Stimulated activated CD8-positive, alpha-beta memory T cell treated with anti-CD3 and anti-CD28 coated beads, Interleukin-7, amount 100 ng/mL, for 48 hours (primary cell): ENCODE measurements at places on chromosomes 6 and 20.

- no peak for DNase-seq
Observed at GRCh38 chr20:57613481-57613921, 6.7 kb downstream of the ZBP1 start.

DNA sequence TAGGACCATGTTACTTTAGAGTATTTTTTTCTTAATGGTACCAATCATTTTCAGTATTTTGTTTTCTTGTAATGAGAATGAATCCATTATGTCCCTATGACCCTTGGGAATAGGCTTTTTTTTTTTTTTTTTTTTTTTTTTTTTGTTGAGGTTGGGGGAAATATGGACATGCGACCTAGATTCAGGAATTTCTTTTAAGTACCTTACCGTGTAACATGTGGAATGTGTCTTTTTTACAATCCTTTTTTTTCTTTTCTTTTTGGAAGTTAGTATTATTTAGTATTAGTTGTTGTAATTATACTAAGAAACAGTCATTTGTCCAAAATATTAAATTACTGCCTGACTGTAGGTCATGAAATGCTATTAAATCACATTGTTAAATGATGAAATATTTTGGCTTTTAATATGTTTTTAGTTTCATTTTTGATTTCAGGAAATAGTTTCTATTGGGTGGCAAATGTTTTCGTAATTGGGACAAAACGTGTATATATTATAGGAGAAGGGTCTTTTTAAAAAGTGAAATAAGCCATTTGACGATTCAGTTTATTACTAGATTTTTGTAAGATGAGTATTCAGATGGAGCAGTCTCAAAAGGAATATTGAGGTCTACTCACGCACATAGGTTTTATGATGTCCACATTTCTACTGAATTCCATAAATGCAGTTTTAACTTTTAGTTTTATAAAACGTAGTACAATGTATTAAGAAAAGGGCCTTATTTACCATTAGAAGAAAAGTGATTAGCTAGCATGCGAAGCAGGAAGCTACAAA, 4.9 kb downstream of the ARID1B start:
- DNase-seq: no peak

GRCh38 chr6:112307707-112308106, 39.4 kb upstream of the RFPL4B start:
- DNase-seq: no peak

GRCh38 chr20:47785854-47786764, 828 bp upstream of the SULF2 start:
- no peak for DNase-seq

GRCh38 chr6:109298605-109299264, 83.5 kb downstream of the CD164 start:
- no peak for DNase-seq

- no peak for DNase-seq
Observed at GRCh38 chr6:124683507-124683906, 278.7 kb upstream of the RNF217 start.

DNA sequence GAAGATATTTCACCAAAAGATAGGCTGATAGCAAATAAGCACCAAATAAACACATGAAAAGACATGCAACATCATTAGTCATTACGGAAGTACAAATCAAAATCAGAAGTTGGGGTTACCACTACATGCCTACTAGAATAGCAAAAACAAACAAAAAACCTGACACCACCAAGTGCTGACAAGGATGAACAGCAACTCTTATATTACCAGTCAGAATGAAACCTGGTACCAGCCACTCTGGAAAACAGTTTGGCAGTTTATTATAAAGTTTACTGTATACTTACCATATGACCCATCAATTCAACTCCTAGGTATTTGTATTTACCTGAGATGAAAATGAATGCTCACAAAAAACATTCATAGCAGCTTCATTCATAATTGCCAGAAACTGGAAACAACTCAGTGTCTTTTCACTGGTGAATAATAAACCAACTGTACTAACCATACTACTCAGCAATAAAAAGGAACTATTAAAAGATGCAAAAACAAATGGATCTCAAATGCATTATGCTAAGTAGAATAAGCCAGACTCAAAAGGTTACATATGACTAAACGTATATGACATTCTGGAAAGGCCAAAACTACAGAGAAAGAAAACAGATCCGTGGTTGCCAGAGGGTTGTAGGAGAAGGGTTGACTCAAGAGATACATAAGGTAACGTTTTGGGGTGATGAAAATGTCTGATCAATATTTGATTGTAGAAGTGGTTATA, 33.0 kb downstream of the NUP153 start:
- no peak for DNase-seq

DNA sequence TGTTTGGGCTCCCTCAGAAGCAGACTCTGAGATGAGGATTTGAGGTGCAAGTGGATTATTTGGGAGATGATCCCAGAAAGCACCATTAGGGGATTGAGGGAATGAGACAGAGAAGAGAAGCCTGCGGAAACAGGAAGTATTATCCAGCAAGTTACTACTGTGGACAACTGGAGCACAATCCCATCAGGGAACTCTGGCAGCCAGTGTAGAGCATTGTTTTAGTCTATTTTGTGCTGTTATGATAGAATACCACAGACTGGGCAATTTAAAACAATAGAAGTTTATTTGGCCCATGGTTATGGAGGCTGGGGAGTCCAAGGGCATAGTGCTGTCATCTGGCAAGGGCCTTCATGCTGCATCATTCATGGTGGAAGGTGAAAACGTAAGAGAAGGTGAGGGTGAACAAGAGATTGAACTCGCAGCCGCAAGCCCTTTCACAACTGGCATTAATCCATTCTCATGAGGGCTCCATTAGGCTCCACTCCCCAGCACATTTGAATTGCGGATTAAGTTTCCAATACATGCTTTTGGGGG, 43.5 kb upstream of the SLC9A8 start:
- DNase-seq: no peak

DNA sequence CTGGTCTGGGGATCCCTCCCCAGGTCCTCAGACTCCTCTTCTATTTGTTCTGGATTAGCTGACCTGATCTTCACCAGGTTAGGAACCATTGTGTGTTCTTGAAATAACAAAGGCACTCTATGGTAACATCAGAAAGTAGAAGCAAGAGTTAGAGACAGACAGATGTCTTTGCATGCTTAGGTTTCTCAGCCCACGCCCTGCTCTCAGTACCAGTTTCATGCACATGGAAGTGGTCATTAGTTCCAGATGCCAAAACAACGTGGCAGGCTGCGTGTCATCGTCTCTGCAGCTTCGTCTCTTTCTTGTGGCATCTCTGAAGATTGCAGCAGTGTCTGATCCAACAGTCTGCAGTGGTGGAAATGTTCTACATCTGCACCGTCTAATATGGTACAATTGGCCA, 89.4 kb downstream of the PACRG start:
- DNase-seq: no peak

GRCh38 chr6:1310628-1311399, 1.1 kb upstream of the FOXQ1 start:
- no peak for DNase-seq

GRCh38 chr20:50346374-50347283, 156.0 kb downstream of the CEBPB start:
- no peak for DNase-seq

GRCh38 chr6:131754088-131754487, 43.3 kb upstream of the CTAGE9 start:
- DNase-seq: no peak

DNA sequence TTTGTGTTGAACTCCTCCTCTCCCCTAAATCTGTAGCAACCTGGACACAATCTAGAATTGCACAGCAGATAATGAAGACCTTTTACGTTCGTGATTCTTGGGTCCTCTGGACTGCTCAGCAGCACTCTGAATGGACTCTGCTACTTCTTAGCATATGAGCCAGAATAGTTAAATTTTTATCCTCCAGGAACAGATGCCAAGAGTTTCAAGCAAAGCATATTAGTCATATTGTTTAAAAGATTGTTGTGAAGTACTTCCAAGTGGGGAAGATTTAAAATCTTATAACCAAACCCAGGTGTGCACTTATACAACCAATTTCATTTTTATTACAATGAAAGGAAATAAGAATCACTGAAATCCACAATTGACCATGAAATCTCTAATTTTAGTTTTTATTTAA, 118.9 kb upstream of the EXOC2 start:
- no peak for DNase-seq

- no peak for DNase-seq
Observed at GRCh38 chr6:37005061-37005810, at the start of gene FGD2. FGD2 (plus strand) TSS chr6:37005655; CDS start chr6:37005818, 163 bp downstream.

GRCh38 chr6:156387472-156387871, 389.7 kb upstream of the ARID1B start:
- no peak for DNase-seq

DNA sequence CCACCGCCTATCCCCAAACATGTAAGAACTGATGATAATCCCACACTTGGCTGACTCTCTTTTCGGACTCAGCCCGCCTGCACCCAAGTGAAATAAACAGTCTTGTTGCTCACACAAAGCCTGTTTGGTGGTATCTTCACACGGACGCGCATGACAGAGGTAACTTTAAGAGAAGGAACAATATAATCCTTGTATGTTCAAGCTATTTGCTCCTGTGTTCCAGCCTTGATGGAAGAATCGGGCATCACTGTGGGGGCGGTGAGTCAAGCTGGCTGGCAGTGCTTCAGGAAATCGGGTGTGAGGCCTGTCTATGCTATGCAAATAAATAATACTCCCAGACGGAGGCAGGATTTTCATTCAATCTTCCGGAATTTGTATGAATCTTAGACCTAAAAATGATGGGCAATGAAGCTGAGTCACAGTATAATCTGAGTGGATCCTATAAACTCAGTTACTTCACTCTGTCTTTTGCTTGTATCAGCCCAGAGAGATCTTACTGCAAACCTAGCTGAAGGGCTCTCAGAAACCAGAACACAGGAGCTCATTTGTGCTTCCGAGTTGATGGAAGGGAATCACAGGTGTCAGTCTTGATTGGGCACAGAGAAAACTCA, 45.2 kb upstream of the NT5E start:
- DNase-seq: no peak

- DNase-seq: no peak
Observed at GRCh38 chr20:13794667-13795066, 9.8 kb downstream of the NDUFAF5 start.

DNA sequence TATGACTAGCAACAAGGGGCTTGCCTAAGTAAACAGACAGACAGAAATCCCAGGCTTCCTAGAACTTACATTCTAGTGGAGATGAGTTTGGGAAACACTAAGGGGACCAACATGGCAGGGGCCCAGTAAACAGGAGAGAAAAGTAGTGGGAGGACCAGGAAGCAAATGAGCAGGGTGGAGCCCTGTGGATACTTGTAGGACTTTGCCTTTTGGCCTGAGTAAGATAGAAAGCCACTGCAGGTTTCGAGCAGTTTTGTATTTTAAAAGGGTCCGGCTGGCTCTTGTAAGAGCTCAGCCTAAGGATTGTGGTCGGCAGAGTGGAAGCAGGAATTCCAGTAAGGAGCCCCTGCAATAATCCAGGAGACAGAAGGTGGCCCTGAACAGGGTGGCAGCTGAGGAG, 125.5 kb downstream of the MAP3K7 start:
- no peak for DNase-seq

GRCh38 chr6:79600812-79601609, 30.1 kb upstream of the SH3BGRL2 start:
- DNase-seq: no peak

- DNase-seq: no peak
Observed at GRCh38 chr20:8578161-8578865, 446.2 kb downstream of the PLCB1 start.

GRCh38 chr20:2750491-2751251, 49.8 kb downstream of the CPXM1 start:
- no peak for DNase-seq

DNA sequence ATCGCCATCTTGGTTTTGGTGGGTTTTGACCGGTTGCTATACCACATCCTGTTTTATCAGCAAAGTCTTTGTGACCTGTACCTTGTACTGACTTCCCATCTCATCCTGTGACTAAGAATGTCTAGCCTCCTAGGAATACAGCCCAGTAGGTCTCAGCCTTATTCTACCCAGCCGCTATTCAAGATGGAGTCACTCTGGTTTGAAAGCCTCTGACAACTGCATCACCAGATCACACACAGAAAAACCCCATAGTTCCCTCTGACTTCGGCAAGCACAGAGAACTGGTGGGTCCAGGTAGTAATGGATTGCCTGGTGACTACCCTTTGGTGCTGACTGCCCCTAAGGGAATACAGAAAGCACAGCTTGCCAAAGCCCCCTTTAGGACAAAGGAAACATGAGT, 10.3 kb upstream of the RSPH4A start:
- DNase-seq: no peak

DNA sequence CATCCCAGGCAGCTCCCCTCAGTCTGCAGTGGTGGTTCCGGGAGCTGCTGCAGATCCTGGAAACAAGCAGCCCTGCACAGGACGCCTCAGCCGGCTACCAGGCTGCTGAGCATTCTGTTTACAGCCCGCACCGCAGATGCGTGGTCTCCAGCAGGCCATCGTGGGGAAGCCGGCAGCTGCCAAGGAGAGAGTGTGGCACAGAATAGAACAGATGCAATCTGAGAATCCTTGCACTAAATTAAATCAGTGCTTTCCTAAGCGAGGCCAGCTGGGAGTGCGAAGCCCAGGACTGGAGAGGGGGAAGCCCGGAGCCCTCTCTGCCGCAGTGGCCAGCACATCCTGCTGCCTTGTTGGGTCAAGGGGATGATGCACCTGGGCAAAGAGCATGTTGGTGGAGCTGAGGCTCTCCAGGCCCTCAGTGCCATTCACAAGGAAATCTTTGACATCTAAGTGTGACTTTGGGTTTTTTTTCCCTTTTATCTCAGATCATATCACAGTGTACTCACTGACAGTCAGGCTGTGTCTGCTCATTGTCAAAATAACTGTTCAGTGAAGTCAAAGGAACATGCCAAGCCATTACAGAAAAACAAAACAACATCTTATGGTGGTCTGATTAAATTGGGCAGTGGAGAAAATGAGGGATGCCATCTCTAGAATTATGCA, 118.1 kb downstream of the SYNDIG1 start:
- DNase-seq: no peak

DNA sequence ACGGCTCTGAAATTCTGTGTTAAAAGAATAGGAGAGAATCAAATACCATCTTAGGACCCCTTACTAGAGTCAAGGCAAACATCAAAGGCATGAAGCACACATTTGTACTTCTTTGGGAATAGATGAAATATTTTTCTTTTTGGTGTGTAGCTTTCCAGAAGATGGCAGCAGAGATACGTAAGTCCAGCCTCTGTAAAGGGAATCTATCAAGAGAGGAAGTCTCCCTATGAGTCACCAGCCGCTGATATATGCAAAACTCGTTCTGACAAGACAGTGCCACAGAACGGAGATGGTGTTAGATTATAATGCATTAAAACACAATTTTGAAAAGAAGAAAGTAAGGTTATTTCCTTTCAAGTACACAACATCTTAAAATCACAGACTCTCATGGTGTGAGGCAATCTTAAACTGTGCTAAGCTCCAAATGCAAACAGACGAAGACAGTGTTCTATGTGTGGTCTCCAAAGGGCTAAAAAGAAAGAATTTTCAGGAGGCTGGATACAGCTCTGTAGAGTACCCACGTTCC, 120.0 kb upstream of the AGPAT4 start:
- no peak for DNase-seq

- DNase-seq: no peak
Observed at GRCh38 chr20:11173916-11174315, 500.1 kb upstream of the JAG1 start.

- no peak for DNase-seq
Observed at GRCh38 chr6:90083891-90084290, 189.6 kb downstream of the GJA10 start.

GRCh38 chr20:60921022-60921622, 330.9 kb upstream of the CDH4 start:
- no peak for DNase-seq
